Hair follicular keratinocyte (primary cell): ENCODE measurements at places on chromosomes 5 and 9. TPM values are rescaled to one million over a fixed set of nuclear protein-coding genes. Genes with fewer than 3 reads are reported as not detected.

The TAF11L11 gene
- not detected in 2 replicates for total RNA-seq

The KCNV2 gene
- total RNA-seq = not detected in 2 replicates

The SLC36A3 gene
- not detected in 2 replicates for total RNA-seq

The DDX41 gene
- total RNA-seq = 82.1 and 121 TPM in 2 replicates

The C5orf52 gene
- not detected in 2 replicates for total RNA-seq

The CDO1 gene
- total RNA-seq = not detected in 2 replicates

The TPPP gene
- 0.49 and 0.94 TPM in 2 replicates for total RNA-seq

The AFAP1L1 gene
- 10.5 and 14.4 TPM in 2 replicates for total RNA-seq

The ANKRD33B gene
- total RNA-seq = 0.42 and 0.94 TPM in 2 replicates

The ARSI gene
- total RNA-seq = 12.7 and 16.7 TPM in 2 replicates

The PDCD1LG2 gene
- total RNA-seq = 10.8 and 13.5 TPM in 2 replicates

The SPATA31A3 gene
- not detected in 2 replicates for total RNA-seq

The MLANA gene
- not detected in 2 replicates for total RNA-seq

The TTC23L gene
- not detected in 2 replicates for total RNA-seq

The CEL gene
- 0.08 and 1.2 TPM in 2 replicates for total RNA-seq

The TNFSF15 gene
- total RNA-seq = 1.3 and 1.6 TPM in 2 replicates

The MARCHF11 gene
- not detected in 2 replicates for total RNA-seq

The UBE2QL1 gene
- total RNA-seq = not detected in 2 replicates

The SHB gene
- total RNA-seq = 25.9 and 33.0 TPM in 2 replicates

The CTXN3 gene
- not detected in 2 replicates for total RNA-seq

The CNOT6 gene
- total RNA-seq = 11.2 and 14.9 TPM in 2 replicates

The CCL27 gene
- not detected in 2 replicates for total RNA-seq

The FXN gene
- total RNA-seq = 5.6 and 9.9 TPM in 2 replicates

The NXNL2 gene
- 0.08 and 0.23 TPM in 2 replicates for total RNA-seq

The FBXO38 gene
- total RNA-seq = 17.2 and 21.1 TPM in 2 replicates

The ZMYND19 gene
- 24.8 and 42.8 TPM in 2 replicates for total RNA-seq

The PCDHGA3 gene
- total RNA-seq = 0.04 and 0.08 TPM in 2 replicates

The SCGB3A2 gene
- not detected in 2 replicates for total RNA-seq

The PRRT1B gene
- total RNA-seq = not detected in 2 replicates

The AK3 gene
- 42.7 and 43.7 TPM in 2 replicates for total RNA-seq

The NTNG2 gene
- total RNA-seq = 0.08 TPM in 1 of 2 replicates, not detected in the other

The PFN3 gene
- total RNA-seq = not detected in 2 replicates

The ACER2 gene
- total RNA-seq = 3.5 and 4.7 TPM in 2 replicates

The GTF3C5 gene
- total RNA-seq = 42.2 and 64.6 TPM in 2 replicates

The DRD1 gene
- total RNA-seq = not detected in 2 replicates

The NFIB gene
- 19.4 and 21.3 TPM in 2 replicates for total RNA-seq

The URM1 gene
- total RNA-seq = 23.8 and 28.3 TPM in 2 replicates

The FBXL7 gene
- total RNA-seq = 1.0 and 1.1 TPM in 2 replicates

The C6 gene
- total RNA-seq = not detected in 2 replicates

The TLR4 gene
- not detected in 2 replicates for total RNA-seq

The CDK7 gene
- total RNA-seq = 47.2 and 60.5 TPM in 2 replicates

The BHMT2 gene
- total RNA-seq = not detected in 2 replicates

The KIF4B gene
- not detected in 2 replicates for total RNA-seq

The NR5A1 gene
- not detected in 2 replicates for total RNA-seq

The GMCL2 gene
- total RNA-seq = not detected in 2 replicates

The MTRR gene
- 27.3 and 29.4 TPM in 2 replicates for total RNA-seq

The PCDHA7 gene
- total RNA-seq = not detected in 2 replicates

The DNAJA1 gene
- total RNA-seq = 53.0 and 93.5 TPM in 2 replicates

The PLAC8L1 gene
- total RNA-seq = 0.23 TPM in 1 of 2 replicates, not detected in the other

The SLC36A2 gene
- total RNA-seq = not detected in 2 replicates

The OR1J2 gene
- total RNA-seq = not detected in 2 replicates

The AJM1 gene
- total RNA-seq = 0.87 and 2.0 TPM in 2 replicates
